ENCODE measurements at places on chromosomes 1 and 21.

GRCh38 chr1:232172563-232172962 lies 457.4 kb downstream of the SIPA1L2 start:
- peaks cover 3% of the 10 kb centered on the region for H3K4me1 ChIP-seq
- no peaks in the 10 kb centered on the region for H3K36me3 ChIP-seq
- no peaks in the 10 kb centered on the region for H3K27me3 ChIP-seq
- no peak for DNase-seq
- no peak overlapping the region for H3K27ac ChIP-seq

DNA sequence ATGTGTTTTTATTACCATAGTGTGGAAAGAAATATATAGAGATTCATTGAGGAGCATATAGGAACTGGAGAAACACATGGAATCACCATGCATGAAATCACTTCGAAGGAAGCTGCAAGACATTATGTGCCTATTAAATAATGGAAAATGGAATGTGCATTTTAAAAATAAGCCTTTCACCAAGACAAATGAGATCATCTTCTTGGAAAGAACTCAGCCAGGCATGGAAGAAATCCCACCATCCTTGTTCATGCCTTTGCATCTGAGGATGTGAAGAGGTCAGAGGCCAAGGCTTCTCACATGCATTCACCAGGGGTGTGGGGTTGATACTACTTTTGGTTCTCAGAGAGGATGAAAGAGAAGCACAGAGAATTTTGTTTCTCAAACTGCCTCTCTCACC lies 50.0 kb downstream of the C1orf198 start:
- H3K27me3 ChIP-seq: no peaks in the 10 kb centered on the region
- DNase-seq: no peak
- H3K36me3 ChIP-seq: no peaks in the 10 kb centered on the region
- no peak overlapping the region for H3K27ac ChIP-seq
- no peak overlapping the region for H3K4me3 ChIP-seq

DNA sequence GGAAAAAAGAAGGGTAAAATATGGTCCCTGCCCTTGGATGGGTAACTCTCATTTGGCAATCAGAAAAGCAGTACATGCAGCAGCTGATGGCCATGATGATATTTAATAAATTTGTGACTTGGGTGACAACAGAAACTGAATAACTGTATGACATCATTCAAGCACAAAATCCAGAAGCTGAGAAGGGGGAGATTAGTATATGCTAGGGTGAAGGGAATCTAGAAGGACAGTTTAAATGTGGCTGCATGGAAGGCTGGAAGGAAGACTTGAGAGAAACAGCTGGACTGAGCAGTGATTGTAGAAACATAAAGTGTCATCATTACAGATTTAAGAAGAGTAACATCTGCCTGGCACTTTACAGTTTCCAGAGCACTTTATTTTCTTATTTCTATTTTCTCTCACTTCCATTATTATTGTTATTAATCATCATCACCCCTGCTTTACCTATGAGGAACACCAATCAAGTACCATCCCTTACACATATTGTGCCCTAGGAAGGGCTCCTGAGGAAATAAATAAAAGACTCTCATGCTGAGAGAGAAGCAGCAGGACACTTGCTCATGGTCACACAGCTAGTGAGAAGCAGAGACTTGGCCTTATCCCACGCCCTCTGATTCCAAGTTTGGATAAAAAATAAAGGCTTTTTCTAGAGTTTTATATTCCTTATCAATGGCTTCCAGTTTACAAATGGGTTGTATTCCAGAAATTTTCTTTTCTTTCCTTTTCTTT lies 207.2 kb downstream of the PBX1 start:
- H3K27ac ChIP-seq: no peak overlapping the region
- no peaks in the 10 kb centered on the region for H3K4me1 ChIP-seq
- no peak overlapping the region for H3K4me3 ChIP-seq
- no peak for DNase-seq
- no peaks in the 10 kb centered on the region for H3K36me3 ChIP-seq
- peaks cover 4% of the 10 kb centered on the region for H3K27me3 ChIP-seq

DNA sequence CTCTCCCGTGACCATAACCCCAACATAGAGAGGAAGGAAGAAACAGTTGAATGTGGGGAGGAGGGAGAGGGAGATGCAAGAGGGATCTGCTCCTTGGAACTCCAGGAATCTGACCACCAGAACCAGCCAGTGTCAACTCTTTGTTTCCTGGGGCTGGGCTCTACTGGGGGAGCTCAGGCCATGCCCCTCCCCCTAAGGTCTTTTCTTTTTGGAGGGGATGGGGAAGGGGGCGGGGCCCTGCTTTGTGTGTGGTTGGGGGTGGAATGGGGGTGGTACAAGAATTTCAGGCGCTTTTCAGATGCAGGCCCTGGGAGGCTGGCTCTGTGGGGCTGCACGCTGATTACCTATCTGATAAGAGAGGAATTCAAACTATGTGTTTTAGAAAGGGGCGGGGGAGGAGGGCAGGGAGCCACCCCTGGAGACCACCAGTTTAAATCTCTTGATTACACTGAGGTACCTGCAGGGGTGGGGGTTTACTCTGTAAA lies 8.3 kb downstream of the LIN28A start:
- no peak for DNase-seq
- H3K4me1 ChIP-seq: no peaks in the 10 kb centered on the region
- H3K36me3 ChIP-seq: no peaks in the 10 kb centered on the region
- no peak overlapping the region for H3K4me3 ChIP-seq
- peaks cover 11% of the 10 kb centered on the region for H3K27me3 ChIP-seq

DNA sequence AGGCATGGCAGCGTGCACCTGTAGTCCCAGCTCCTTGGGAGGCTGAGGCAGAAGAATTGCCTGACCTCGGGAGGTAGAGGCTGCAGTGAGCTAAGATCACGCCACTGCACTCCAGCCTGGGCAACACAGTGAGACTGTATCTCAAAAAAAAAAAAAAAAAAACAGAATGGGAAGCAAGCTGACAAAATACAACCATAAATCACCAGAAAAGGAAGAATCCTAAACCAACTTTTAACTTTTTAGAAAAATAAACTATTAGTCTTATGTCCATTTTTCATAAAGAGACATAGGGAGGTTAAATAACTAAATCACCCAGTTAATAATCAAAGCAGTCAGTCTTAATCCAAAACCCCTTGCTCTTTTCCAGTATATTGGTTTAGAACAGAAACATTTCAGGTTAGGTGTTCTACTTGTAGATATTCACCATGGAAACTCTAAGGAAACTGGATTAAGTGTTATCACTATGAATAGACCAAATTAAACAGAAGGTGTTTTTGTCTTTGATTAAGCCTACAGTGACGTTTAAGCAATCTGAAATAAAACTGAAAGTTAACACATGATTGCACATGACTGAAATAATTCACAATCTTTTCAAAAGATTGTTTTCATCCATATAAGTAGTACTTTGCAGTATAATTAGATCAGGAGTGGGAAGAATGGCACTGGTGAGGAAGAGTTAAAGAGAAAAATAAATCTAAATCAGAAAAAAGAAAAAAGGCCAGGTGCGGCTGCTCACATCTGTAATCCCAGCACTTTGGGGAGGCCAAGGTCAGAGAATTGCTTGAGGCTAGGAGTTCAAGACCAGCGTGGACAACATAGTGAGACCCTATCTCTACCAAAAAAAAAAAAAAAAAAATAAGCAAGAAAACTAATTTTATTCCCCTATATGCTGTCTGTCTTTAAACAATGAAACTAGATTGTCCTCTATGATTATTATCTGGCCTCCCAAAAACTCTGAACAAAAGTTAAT lies 9.6 kb downstream of the CDC42BPA start:
- no peak overlapping the region for H3K4me3 ChIP-seq
- no peak for DNase-seq

DNA sequence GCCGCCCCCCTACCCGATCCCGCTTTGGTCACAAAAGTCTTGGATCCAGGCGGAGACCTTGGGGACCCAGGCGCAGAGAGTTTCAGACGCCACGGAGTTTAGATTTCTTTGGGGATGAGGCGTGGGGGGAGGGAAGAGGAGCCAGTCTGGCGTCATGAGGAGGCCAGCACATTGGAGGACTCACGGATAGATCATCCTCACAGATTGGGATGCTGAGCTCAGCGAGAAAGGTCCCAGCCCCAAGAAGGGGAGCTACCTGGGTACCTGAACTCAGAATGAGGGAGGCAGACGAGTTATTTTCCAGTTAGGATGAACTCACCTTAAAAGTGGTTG lies 393 bp downstream of the ELAPOR1 start:
- H3K4me1 ChIP-seq: peaks cover 21% of the 10 kb centered on the region
- no peaks in the 10 kb centered on the region for H3K36me3 ChIP-seq
- DNase-seq: no peak
- no peaks in the 10 kb centered on the region for H3K27me3 ChIP-seq

DNA sequence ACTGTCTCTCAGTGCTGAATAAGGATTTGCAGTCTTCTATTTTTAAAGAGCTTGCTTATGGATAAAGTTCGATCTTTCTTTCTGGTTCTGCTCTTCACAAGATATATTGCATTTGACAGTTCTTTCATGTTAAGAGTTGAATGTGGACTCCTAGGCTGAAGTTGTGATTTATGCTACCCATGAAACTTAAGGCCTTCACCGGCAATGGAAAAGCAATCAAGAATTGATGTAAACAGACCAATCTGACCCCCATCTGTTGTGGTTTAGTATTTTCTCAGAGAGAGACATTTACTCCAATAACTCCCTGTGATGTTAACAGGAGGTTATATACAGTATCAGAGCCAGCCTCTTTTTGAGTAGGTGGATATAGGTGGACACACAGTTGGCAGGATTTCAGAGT lies 165.8 kb downstream of the PAPPA2 start:
- no peaks in the 10 kb centered on the region for H3K4me1 ChIP-seq
- no peak overlapping the region for H3K27ac ChIP-seq
- no peak overlapping the region for H3K4me3 ChIP-seq
- no peaks in the 10 kb centered on the region for H3K27me3 ChIP-seq
- no peak for DNase-seq

GRCh38 chr1:51561702-51562101 lies 42.6 kb upstream of the EPS15 start:
- H3K4me1 ChIP-seq: no peaks in the 10 kb centered on the region
- no peak overlapping the region for H3K27ac ChIP-seq
- no peaks in the 10 kb centered on the region for H3K27me3 ChIP-seq
- DNase-seq: no peak
- H3K4me3 ChIP-seq: no peak overlapping the region

DNA sequence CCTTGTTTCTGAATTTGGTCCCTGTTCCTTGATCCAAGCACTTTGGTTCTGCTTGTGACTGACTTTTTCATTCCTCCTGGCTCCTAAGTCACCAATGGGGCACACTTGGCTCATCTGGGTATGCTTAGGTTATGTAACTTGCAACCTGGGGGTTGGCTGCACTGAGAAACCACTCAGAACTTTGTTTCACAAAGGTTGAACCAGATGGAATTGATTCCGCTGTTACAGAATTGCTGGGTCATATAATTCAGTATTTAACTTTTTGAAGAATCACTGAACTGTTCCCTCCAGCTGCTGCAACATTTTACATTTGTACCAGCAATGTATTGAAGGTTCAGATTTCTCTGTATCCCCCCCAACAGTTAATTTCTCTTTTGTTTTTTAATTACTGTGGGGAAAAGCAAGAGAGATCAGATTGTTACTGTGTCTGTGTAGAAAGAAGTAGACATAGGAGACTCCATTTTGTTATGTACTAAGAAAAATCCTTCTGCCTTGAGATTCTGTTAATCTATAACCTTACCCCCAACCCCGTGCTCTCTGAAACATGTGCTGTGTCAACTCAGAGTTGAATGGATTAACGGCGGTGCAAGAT lies 9.6 kb upstream of the NVL start:
- H3K4me3 ChIP-seq: no peak overlapping the region
- no peaks in the 10 kb centered on the region for H3K36me3 ChIP-seq
- peaks cover 6% of the 10 kb centered on the region for H3K4me1 ChIP-seq
- DNase-seq: no peak
- H3K27ac ChIP-seq: no peak overlapping the region

GRCh38 chr1:15963968-15964648 lies 11.8 kb downstream of the ZBTB17 start:
- H3K27ac ChIP-seq: peak overlapping the region; percentile 62
- H3K4me3 ChIP-seq: no peak overlapping the region
- peaks cover 11% of the 10 kb centered on the region for H3K36me3 ChIP-seq

DNA sequence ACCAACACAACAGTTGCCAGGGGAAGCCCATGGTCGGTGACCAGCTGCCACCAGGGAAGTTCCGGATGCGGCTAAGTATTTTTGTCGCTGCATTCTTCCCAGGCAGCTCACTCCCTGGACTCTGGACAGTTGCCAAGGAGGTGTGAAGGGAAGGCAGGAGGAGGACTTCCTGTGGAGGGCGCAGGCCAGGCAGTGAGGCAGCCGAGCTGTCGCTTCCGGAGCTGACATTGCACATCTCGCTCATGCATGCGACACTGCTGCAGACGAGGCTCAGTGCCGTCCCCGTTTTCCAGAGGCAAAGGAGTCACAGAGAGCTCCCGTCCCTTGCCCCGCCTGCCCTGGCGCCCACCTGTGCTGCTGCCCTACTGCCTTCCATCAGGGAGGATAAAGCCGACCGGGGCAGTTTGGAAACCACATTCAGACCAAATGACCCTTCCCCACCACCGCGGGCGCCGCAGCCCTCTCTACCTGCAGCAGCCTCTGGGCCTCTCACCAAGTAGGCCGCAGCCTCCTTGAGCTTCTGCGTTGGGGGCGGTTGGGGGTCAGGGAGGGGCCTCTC lies 81.4 kb downstream of the NENF start:
- no peaks in the 10 kb centered on the region for H3K36me3 ChIP-seq
- no peak overlapping the region for H3K4me3 ChIP-seq
- DNase-seq: no peak
- H3K27ac ChIP-seq: no peak overlapping the region

- H3K36me3 ChIP-seq: no peaks in the 10 kb centered on the region
- H3K27me3 ChIP-seq: no peaks in the 10 kb centered on the region
- no peak for DNase-seq
- H3K4me1 ChIP-seq: no peaks in the 10 kb centered on the region
Observed at GRCh38 chr1:172978595-172978994, 72.1 kb downstream of the TNFSF18 start.

DNA sequence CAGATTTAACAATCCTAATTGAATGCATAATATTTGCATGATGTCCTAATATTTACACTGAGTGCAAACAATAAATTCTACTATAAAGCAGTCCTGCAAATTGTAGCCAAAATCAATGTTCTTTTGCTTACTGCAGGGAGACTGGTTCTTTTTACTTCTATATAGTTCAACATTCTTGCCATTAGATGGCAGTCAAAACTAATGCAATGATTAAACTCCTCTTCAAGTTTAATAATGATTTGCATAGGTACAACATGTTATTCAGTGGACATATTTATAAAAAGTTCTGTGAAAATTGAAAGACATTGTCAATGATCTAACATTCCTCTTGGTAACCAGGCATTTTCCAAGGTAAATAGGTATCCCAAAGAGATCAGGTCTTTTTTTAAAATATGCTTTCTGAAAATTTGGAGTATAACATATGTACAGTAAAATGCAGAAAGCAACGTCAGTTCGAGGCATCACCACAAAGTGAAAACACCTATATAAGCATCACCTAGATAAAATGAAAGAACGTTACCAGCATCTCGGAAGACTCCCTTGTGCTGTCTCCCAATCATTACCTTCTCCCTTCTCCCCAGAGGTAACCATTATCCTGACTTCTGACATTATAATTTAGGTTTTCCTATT lies 9.8 kb upstream of the FNBP1L start:
- no peaks in the 10 kb centered on the region for H3K4me1 ChIP-seq
- H3K4me3 ChIP-seq: no peak overlapping the region
- H3K36me3 ChIP-seq: no peaks in the 10 kb centered on the region
- peaks cover 6% of the 10 kb centered on the region for H3K27me3 ChIP-seq
- no peak for DNase-seq

GRCh38 chr1:117321680-117322609 lies 45.3 kb upstream of the MAN1A2 start:
- no peak for DNase-seq
- H3K4me3 ChIP-seq: no peak overlapping the region
- H3K4me1 ChIP-seq: no peaks in the 10 kb centered on the region
- no peaks in the 10 kb centered on the region for H3K36me3 ChIP-seq
